Stimulated activated CD4-positive, alpha-beta T cell treated with anti-CD3 and anti-CD28 coated beads, Interleukin-1b, Interleukin-23, amount 100 ng/mL, for 1 hour (primary cell): ENCODE measurements at places on chromosomes 3 and 15.

- no peak for DNase-seq
These were observed 12.9 kb downstream of the COMMD2 start for GRCh38 chr3:149739396-149739795.

GRCh38 chr3:107855710-107856109 lies 235.1 kb downstream of the CD47 start:
- DNase-seq, result no peak

DNA sequence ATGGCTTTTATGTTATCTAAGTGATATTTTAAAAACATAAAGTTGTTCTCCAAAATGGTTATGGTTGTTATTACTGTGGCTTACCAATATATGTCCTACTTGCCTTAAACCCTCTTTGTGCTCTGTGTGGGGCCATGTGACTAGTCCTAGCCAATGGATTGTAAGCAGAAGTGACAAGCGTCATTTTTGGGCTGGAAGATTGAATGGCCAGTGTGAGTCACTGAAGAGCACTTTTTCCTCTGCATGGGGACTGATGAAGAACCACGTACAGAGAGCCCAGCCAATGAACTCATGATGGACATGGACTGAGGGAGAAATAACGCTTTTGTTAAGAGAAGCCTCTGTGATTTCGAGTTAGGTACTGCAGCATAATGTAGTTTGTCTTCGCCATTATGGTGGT lies 332.7 kb downstream of the EDEM1 start:
- no peak for DNase-seq

GRCh38 chr15:70474471-70475406 lies 288.6 kb downstream of the UACA start:
- DNase-seq, result no peak

DNA sequence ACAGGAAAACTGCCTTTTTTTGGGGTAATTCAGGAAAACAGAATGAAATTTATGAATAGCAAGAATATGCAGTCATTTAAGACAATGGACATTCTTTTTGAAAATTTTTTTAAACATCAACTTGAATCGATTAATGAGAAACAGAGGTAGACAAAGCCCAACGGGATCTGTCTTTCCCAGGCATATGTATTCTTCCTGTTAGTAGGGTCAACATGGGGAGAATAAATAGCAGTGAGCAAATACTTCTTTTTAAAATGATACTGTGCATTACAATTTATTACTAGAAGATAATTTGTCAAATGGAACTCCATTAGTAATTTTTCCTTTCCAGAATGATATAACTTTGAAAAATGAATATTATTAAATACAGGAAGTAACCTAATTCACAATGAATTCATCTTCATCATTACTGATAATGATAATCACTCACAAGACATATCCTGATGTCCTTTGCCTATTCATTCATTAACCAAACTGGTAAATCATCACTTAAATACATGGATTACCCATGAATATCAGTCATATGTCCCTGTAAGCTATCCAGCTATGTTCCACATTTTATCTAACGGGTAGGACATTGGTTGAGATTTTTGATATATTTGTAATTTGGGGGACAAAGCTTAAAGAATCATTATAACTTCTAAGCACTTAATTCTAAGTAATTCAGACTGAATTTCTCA lies 209.2 kb upstream of the CDIN1 start:
- DNase-seq, result no peak

DNA sequence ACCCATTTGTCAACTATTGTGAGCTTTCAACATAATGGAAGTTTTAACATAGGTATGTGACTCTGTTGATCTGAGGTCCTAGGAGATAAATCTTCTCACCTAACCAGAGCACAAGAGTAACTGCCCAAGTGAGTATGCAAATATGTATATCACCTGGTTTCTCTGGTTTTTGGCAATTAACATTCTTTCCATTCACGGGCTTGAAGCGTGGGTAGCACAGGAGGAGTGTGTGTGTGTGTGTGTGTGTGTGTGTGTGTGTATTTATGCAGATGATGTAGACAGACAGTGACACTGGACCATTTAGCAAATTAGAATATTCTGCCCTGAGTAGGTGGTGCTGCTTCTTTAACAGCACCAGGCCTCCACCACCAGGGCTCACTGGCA lies 15.0 kb downstream of the EPHB1 start:
- no peak for DNase-seq

GRCh38 chr3:43525941-43526607 lies 95.7 kb downstream of the ANO10 start:
- no peak for DNase-seq

DNA sequence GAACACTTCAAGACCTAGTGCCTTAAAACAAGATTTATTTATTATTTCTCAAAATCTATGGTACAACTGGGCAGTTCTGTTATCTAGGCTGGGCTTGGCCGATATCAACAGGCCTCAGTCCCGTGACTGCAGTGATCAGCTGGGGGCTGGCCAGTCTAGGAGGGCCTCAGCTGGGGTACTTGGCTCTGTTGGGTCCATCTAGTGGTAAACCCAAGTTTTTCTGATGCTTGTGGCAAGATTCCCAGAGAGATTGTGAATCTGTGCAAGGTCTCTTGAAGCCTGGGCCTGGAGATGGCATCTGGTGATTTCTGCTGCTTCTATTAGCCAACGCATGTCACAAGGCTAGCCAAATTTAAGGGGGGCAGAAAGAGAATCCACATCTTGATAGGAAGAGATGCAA lies 482.4 kb upstream of the SGO1 start:
- DNase-seq, result no peak

DNA sequence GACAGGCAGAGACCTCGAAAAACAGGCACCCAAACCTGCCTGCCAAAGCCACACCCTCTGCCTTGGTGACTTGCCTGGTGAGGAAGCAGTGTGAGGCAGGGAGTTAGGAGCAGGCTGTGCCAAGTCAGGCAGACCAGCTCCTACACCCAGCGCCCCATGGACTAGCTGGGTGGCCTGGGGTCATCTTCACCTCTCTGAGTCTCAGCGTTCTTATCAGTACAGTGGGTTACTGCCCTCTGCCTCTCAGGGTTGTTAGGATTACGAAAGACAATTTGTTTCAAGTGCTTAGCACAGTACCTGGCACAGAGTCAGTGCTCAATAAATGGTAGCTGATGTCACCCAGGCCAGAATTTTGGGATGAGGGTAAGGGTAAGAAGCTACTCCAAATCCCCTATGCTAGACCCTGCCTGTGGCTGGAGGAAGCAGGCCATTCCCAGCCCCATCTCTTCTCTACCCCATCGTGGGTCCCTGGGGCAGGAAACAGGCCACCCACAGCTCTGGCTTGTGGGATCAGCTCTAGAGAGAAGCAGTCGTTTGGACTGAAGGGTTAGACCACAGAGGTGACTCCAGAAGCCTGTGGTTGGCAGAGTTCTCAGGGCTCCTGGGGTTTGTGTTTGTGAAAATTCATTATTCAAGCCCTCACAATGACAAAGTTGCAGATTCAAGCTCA lies 10.1 kb downstream of the SLC51B start:
- no peak for DNase-seq

DNA sequence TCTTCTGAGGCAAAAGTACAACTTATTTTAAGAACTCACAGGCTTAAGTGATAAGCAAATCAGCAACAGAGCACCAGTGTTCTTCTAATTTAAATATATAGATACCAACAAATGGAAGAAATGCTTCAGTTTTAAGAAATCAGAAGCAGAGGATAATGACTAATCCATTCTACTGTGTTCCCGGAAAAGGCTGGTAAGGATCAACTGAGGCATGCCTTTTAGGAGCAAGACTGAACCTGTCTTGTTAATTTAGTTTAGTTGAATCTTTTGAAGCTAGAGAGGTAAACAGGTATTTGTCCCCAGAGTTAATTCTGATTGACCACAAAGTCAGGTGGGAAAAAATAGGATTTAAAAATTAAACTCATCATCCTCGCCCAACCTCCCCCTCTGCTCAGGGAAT lies 51.8 kb downstream of the TAMM41 start:
- DNase-seq, result no peak

- no peak for DNase-seq
These were observed 38.1 kb downstream of the C3orf70 start for GRCh38 chr3:185114756-185115155.

GRCh38 chr3:49669352-49669751 lies 4.8 kb upstream of the APEH start:
- no peak for DNase-seq

GRCh38 chr3:104750581-104750980 lies 616.1 kb upstream of the ALCAM start:
- no peak for DNase-seq

DNA sequence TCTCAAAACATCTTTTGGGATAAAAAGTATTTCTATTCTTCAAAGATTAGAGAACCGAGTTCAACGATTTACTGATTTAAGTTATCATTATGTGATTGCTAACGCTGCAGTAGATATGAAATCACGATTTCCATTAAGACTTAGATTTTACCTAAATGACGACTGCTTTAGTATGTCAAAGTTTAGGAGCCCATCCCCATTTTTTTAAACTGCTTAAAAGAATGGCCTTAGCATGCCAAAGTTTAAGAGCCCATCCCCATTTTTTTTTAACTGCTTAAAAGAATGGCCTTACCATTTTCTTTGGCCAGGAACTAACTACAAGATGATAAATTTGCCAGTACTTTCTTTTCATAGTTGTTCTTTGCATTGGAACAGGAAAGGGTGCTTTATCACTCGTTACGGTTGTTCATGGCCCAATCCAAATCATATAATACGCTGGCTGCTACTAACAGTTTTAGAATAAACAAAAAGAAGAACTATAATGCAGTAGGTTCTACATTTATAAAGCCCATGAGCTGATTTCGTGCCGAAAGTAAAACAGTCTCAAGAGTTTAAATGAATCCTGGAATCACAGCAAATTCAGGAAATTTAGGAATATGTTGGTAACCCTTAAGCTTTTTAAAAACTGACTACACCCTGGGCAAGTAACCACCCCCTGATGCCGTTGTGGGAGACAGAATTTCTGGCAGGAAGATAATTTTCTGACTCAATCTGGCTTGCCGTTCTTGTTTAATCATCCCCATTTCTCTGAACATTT lies 869 bp upstream of the TSC22D2 start:
- DNase-seq, result no peak

GRCh38 chr3:178487752-178488151 lies 48.5 kb upstream of the KCNMB2 start:
- DNase-seq, result no peak

GRCh38 chr15:77023576-77024272 lies 28.8 kb downstream of the PSTPIP1 start:
- DNase-seq, result no peak

- DNase-seq, result no peak
These were observed 518.2 kb downstream of the CADM2 start for GRCh38 chr3:85476891-85477495.

GRCh38 chr15:23690450-23690852 lies 3.3 kb upstream of the NDN start:
- no peak for DNase-seq

DNA sequence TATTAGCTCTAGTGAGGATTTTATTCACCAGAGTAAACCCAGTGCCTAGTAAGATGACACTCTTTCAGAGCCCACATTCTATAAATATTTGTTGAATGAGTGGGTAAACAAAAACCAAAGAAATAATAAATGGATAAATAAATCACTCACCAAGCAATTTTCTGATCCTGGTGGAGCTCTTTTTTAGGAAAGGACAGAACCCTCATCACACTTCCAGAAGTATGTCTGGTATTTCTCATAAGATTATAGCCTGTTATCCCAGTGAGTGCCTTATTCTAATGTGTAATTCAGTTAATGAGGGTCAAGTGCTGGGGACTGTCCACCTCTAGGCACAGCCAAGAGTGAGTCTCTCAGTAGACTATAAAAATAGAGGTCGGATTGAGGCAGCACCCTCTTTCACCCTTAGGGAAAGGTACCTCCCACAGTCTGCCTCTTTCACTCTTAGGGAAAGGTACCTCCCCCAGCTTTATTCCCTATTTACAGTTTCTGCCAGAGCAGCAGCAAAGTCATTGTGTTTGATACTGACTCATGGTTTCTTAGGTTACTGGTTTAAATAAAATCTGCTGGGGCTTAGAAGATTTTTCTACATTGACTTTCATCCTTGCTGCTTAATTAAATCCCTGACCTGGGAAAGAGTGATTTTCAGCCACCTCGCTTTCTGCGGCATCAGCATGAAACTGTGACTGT lies 145.0 kb downstream of the STAC start:
- no peak for DNase-seq

GRCh38 chr3:43000387-43000786 lies 21.3 kb downstream of the GASK1A start:
- no peak for DNase-seq

- no peak for DNase-seq
These were observed 9.7 kb upstream of the CYFIP1 start for GRCh38 chr15:22989576-22990477.

DNA sequence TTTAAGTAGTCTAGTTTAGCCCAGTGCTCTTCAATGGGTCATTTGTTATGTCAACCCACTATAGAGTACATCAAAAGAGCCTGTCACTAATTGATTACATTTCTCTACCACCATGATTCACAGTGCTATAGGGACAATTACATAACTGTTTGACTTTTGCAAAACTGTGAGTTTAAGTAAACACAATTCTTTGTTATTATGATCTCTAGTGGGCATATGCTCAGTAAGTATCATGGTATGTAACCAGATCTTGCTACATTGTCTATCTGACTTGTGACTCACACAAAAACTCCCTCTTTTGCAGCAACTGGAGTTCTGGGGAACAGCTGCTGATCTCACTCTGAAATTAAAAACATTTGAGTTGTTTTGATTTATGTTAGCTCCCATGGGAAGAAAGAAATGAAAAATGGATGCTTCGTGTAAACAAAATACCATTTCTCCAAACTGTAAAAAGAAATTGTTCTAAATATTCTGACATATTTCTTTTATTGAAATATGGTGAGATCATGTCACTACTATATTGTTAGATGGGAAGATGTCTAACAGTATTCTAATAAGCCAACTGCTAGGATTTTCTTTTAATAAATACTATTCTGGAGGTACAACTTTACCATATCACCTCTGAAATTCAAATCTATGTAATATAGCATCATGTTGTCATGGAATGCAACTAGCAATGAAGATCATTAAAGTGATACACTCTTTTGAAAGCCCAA lies 470.4 kb downstream of the ROBO1 start:
- no peak for DNase-seq

- no peak for DNase-seq
These were observed 124.0 kb upstream of the PLXNA1 start for GRCh38 chr3:126858887-126859286.

DNA sequence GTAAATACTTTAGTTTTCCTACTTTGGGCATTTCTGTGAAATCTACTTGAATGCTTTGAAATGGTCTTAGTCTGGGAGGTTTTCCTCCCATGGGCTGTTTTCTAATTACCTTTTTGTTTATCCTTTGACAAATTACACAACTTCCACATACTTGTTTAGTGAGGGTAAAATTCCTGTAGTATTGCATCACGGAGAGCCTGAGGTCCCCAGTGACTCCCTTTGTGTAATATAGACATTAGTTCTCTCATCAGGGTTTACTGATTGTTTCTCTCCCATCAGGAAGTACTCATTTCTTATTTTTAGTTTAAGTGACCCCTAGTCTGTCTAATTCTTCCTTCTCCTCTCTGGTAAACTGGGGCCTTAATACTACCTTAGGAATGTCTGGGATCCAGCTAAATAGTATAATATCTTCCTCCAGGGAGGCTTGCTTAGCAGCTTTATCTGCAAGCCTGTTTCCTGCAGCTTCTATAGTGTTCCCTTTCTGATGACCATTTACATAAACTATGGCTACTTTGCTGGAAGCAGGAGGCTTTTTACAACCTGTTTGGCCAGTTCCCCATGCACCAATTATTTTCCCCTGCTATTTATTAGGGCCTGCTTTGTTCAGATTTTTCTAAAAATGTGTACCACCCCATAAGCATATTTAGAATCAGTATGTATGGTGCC lies 87.2 kb upstream of the XCR1 start:
- DNase-seq, result no peak

GRCh38 chr15:52227456-52227855 lies 36.3 kb upstream of the GNB5 start:
- peak; percentile 24 for DNase-seq
